ENCODE measurements at places on chromosomes 12 and 14.

GRCh38 chr12:109827566-109828550, 5.3 kb downstream of the TRPV4 start:
- no peak for DNase-seq

DNA sequence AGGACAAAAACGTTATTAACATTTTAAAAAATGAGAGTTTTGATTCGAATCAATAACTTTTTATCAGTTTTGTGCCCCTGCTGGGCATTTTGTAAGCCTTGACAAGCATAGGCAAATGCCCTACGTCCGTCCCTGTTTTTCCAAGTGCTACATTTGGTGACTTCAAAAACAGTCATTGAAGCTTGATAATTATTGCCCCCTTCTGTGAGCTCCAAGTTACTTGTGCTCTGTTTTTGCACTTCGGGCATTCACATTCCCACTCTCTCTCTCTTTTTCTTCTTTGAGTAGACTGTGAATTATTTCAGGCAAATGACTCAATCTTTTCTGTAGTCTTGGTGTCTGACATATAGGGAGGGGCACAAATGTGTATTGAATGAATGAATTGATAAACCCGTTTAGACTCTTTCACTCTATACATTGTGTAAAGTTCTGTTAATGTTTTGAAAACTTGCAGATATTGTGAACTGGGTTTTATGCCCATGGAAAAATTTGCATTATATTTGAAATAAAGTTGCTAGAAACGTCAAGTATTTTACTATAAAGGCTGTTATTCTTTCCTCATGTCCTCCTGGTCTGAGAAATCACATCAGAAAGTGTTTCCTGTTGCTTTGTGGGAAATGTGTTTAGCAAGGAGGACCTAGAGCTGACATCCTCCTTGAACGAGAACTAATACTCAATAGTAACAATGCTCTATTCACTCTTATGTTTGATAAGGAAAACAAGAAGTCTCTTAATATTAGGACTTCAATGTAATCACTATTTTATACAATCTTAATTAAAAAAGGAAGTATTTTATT, 1.4 kb downstream of the APAF1 start:
- DNase-seq, result peak; percentile 32

GRCh38 chr12:27924350-27925135, 48.0 kb downstream of the PTHLH start:
- peak; percentile 61 for DNase-seq

DNA sequence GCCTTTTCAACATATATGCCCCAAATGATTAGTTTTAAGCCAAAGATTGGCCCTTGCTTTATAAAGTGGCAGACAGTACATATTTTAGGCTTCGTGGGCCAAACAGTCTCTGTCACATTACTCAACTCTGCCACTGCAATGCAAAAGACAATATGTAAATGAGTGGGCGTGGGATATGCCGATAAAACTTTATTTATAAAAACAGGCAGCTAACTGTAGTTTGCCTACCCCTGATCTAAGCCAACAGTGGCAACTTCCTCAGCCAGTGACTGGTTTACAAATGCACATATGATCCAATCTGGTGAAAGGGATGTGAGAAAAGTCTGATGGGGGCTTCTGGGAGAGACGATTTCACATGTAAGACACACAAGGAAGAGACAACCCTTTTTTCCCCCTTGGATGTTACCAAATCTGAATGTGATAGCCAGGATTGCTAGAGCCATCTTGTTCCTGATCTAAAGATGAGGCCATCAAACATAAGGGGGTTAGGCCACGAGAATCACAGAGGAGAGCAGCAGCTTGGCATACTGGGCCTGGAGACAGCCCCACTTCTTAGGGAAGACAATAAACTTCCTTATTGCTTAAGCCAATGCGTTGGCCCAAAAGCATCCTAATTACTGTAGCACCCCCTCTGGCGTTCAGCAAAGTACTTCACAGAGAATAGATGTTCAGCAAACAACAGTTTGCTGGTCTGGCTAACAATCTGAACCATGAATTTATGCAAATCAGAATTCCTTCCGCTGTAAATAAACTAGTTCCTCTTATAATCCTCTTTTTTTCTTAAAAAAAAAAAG, 75.2 kb upstream of the TMCC3 start:
- peak; percentile 26 for DNase-seq

DNA sequence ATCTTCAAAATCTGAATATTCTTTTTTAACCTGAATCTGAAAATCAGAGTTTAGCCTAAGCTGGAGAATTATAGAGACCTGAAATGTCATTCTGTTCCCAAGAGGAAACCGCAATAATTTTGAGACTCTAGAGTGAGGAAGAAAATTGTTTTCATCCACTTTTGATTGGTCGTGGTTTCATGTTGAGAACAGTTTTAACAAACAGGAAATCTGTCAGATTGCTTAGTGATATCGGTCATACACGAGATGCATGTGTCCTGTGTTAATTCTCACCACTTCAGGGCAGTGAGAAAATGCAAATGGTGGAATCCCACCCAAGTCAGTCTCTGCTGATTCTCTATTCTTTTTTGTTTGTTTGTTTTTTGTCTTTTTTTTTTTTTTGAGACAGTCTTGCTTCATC, 1498.5 kb upstream of the TMEM132C start:
- no peak for DNase-seq

DNA sequence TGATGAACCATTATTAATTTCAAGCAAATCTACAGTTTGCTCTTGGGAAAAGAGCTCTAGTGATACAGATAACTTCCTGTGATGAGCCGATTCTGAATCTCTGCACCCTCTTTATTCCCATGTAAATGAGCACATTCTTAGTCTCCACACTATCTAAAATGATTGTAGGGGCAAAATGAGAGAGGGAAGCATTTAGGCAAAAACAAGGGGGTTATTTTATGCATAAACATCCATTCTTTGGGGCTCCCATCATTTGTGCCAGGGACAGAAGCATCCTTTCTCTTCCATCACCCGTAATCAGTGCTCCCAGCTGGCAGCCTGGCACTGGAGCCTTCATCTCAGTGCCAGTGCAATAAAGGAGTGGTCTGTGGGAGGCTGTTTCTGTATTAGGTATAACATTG, 1.7 kb upstream of the GPD1 start:
- no peak for DNase-seq

GRCh38 chr12:19128485-19128884, 1.0 kb upstream of the PLEKHA5 start:
- no peak for DNase-seq

GRCh38 chr12:11959117-11959823, 111.5 kb upstream of the BCL2L14 start:
- peak; percentile 23 for DNase-seq

- DNase-seq, result no peak
These were observed 852.8 kb upstream of the TMEM132C start for GRCh38 chr12:127414186-127414585.

DNA sequence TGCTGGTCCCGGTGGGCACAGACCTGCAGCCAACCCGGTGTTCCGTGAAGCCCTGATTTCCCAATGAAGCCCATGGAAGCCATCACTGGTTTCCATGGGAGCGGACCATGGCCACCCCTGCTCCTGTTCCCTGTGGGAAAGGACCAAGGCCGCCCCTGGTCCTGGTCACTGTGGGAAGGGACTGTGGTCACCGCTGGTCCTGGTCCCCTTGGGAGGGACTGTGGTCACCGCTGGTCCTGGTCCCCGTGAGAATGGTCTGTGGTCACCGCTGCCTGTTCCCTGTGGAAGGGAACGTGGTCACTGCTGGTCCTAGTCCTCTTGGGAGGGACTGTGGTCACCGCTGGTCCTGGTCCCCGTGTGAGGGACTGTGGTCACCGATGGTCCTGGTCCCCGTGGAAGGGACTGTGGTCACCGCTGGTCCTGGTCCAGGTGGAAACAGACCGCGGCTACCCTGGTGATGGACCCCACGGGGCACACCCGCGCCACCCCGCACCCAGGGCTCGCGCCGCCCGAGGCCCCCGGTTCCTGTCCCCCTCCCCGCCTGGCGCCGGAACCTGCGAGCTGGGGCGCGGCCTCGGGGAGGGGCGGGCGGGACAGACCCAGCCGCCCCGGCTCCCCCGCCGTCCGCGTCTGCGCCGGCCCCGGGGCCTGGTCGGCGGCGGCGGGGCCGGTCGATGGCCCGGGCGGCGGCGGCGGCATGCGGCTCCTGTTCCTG, at the start of gene GLT1D1:
GLT1D1 (plus strand) TSS at position 594 of the 715 bp plus-strand sequence; CDS start at position 698, 104 bp downstream.
- DNase-seq, result no peak

DNA sequence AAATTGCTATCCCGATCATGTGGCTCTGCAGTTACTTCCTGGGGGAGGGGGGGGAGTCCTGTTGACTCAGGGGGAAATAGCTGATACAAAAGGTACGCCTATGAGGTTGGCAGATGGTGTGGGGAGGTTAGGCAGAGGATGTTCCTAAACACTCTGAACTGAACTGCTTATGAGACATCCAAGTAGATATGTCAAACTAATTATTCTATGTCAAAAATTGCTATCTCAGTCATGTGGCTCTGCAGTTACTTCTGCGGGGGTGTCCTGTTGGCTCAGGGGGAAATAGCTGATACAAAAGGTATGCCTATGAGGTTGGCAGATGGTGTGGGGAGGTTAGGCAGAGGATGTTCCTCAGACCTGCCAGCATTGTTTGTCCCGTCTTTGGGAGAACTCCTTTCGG, 5.1 kb upstream of the VCPKMT start:
- no peak for DNase-seq

DNA sequence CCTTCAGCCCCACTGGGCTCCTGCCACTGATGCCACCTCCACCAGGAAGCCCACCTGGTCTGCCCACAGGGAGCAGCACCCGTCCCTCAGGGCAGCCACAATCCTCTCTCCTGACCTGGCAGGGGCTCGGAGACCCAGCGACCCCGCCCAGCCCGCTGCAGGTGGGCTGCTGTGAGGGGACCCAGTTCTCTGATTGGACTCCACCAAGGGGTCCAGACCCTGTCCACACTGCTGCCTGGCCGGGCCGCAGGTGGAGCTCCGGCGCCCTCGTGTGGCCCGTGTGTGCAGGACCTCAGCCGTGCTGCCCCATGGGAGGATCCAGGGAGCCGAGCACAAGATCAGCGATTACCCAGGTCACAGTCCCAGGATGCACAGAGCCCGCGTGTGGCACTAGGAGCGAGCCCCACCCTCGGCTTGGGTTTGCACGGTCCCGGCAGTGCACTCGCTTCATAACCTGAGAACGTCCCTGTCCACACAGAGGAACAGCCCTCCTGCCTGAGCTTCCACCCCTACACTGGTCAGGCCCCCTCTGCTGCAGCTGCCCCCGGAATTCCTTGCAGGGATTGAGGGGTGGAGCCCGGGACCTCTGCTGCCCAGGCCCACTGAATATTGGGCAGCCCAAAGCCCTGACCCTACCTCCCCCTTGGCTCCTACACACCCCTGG, 35.4 kb upstream of the TMEM179 start:
- peak; percentile 24 for DNase-seq

DNA sequence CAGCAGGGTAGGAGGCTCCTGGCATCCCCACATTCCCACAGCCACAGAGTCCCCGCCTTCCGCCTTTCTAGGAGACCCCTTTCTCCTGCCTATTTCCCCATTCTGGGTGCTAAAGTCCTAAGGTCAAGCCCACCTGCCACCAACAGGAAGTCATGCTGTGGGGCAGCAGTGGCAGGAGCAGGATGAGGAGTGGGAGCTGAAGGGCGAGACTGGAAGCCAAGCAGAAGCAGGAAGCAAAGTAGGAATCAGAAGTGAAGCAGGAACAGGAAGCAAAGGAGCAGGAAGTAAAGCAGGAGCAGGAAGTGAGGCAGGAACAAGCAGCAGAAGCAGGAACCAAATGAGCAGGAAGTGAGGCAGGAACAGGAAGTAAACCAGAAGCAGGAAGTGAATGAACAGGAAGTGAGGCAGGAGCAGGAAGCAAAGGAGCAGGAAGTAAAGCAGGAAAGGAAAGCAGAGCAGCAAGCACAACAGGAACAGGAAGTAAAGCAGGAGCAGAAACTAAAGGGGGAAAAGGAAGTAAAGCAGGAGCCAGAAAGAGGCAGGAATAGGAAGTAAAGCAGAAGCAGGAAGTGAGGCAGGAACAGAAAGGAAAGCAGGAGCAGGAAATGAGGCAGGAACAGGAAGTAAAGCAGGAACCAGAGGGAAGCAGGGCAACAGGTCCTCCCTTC, 38.3 kb upstream of the RIMBP2 start:
- no peak for DNase-seq

GRCh38 chr14:29355846-29356245, 571.8 kb downstream of the PRKD1 start:
- no peak for DNase-seq

- DNase-seq, result no peak
These were observed 5.0 kb upstream of the KTN1 start for GRCh38 chr14:55574988-55575387.

DNA sequence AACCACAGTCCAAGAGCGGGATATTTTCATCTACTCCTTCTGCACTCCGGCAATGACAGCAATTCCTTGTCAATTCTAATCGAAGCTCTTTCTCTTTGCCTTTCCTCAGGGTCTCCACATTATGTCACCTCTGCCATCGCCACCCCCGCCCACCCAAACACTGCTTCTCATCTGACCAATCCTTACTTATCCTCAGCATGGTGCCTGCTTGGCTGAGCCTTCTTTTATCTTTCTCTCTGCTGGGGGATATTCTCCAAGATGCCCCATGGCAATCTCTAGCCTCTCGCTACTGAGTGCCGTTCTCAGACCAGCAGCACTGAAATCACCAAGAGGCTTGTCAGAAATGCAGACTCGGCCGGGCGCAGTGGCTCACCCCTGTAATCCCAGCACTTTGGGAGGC, 100.6 kb downstream of the PTPRB start:
- DNase-seq, result no peak

GRCh38 chr14:105023144-105023543, 2.3 kb upstream of the CDCA4 start:
- DNase-seq, result no peak

GRCh38 chr14:92263681-92264080, 59.3 kb upstream of the SLC24A4 start:
- DNase-seq, result no peak

GRCh38 chr12:45732250-45732649, 2.7 kb downstream of the ARID2 start:
- DNase-seq, result peak; percentile 7

DNA sequence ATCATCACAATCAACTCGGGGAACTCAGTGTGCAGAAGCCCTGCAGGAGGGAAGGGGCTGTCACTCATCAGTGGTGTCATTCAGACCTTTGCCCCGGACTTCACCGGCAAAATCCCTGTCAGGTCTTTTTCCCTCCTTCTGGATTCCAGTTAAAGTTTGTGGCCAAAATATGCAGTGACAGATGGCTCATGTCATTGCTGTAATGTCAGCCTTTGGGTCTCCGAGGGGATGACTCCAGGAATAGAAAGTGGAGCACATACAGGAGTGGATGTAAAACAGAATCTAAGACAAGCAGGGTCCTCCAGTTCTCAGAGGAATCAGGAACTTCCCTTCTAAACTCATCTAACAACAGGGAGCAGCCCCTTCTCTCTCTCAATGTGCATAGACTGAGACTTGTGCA, 130.3 kb upstream of the RASSF8 start:
- DNase-seq, result no peak

DNA sequence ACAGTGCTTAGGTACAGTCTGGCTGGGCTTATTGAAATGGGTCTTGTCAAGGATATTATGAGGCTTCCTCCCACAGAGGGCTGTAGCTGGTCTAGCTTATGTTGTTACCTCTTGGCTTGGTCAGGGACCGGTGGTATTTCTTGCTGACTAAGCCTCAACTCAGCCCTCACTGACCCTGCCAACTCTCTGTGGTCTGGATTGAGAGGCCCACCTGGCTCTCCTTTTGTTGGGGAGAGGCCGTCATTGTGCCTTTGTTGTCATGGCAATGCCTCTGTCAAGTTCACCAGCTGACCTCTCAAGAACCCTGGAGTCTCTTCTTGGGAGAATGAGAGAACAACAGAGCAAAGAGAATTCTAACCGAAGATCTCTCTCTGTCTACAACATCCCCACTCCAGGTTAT, 245.6 kb upstream of the NPAS3 start:
- DNase-seq, result peak; percentile 35

- no peak for DNase-seq
These were observed 652.5 kb upstream of the TBX3 start for GRCh38 chr12:115336506-115336905.

Measured in IMR-90 (cell line).